Activated CD4-positive, alpha-beta T cell treated with anti-CD3 and anti-CD28 coated beads, Interleukin-2, amount 50 U/mL, for 16 hours (primary cell): ENCODE measurements at places on chromosomes 11 and 22.
A peak's percentile ranks its signal among the peaks of the same experiment; 100 is the strongest.

DNA sequence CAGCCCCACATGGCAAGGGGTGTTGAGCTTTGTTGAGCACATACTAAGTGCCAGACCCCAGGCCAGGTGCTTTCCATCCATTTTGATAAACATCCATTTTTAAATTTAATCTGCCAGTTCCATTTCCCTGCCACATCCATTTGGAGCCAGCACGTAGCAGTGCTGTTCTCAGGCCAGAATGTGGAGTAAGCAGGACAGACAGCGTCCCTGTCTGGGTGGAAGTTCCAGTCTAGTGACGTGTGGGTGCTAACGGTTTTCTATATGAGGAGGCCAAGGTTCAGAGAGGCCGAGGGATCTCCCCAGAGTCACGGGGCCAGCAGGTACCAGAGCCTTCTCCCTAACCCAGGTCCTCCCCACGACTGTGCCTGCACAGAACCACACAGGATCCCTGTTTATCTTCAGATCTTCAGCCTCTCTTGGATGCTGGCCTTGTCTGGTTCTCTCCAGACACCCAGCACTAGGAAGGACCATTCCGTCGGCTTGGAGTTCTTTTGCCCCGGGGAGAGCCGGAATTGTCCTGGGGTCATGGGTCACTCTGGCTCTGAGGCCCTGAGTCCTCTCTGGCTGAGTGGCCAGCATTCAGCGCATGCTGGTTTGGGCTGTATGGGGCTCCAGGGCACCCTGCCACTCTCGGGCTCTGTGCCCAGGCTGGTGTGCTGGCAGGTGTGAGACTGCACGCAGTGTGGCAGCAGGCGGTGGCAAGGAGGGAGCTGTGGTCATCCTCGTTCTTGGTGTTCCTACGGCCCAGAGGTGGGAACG, 63.6 kb upstream of the PPARA start:
- no peak for DNase-seq

DNA sequence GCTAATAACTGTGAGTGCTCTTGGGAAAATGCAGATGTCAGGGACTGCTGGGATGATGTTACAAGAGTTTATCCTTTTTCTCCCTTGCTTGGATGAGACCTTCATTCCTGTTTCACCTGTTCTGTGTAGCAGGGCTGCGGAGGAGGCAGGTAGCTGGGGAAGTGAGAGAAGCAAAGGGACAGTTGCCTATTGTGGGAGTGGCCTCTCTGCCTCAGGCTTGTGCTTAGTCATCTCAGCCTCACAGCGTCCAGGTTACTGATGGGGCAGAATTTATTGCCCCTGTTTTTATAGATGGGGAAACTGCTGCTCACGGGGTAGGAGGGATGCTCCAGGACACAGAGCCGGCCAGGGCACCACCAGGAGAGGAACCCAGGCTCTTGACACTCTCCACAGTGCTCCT, 1.7 kb downstream of the STX3 start:
- no peak for DNase-seq

- no peak for DNase-seq
Measured at GRCh38 chr22:37256075-37256726, 12.1 kb upstream of the RAC2 start.

DNA sequence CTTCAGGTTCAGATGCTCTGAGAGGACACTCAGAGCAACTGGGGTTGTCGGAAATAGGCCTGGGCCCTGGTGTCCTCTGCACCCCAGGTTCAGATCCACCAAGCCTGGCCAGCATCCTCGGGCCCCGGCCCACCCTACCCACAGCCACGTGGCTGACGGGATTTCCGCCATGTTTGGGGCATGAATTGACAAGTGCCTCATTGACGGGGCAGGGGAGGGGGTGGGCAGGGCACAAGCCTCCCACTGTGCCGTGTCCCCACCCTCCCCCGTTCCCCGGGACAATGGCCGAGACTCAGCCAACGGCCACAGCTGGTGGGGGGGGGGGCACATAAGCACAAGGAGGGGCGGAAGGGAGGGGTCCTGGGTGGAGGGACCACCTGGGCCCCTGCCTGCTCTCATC, 8.5 kb downstream of the MYRF start:
- no peak for DNase-seq

DNA sequence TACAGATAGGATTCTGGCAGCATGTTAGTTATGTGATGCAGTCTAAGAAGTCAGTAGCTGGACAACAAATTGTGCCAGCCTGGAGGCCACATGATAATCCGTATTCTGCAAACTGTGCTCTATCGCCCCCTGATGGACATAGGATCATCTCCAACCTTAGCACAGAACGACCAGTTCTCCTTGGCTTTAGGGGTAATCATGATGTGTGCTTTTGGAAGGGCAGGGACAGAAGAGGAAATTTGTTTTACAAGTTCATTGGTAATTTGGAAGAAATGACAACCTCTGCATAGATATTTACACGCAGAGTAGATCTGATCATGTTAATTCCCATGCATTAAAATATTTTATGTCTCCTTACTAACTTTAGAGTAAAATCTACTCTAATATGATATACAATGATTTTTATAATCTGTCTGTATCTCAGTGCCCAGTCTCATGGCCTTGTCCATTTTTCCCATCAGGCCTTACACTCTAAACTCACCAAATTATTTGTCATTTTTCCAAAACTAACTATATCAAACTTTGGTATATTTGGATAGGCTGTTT, 12.1 kb downstream of the OR10D3 start:
- DNase-seq, result peak; percentile 64

GRCh38 chr22:17443405-17444203, 74.3 kb downstream of the CECR2 start:
- no peak for DNase-seq

DNA sequence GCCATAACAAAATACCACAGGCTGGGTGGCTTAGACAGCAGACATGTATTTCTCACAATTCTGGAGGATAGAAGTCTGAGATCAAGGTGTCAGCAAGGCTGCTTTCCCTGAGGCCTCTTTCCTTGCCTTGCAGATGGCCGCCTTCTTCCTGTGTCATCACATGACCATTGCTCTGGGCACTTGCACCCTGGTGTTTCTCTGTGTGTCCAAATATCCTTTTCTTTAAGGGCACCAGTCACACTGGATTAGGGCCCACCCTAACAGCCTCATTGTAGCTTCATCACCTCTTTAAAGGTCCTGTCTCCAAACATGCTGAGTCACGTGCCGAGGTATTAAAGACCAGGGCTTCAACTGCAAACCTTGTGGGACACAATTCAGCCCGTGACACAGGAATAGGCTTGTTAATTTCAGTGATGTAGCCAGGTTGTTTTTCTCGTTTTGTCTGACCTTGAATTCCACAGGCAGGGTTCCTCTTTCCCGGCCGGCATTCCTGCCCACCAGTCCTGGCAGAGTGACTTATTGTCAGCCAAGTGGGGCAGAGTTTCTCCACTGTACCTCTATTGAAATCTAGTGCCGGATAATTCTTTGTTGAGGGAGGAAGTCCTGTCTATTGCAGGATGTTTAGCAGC, 100.1 kb downstream of the KCNQ1OT1 start:
- DNase-seq, result no peak

GRCh38 chr11:64059339-64060140, 23.8 kb downstream of the FLRT1 start:
- DNase-seq, result no peak

DNA sequence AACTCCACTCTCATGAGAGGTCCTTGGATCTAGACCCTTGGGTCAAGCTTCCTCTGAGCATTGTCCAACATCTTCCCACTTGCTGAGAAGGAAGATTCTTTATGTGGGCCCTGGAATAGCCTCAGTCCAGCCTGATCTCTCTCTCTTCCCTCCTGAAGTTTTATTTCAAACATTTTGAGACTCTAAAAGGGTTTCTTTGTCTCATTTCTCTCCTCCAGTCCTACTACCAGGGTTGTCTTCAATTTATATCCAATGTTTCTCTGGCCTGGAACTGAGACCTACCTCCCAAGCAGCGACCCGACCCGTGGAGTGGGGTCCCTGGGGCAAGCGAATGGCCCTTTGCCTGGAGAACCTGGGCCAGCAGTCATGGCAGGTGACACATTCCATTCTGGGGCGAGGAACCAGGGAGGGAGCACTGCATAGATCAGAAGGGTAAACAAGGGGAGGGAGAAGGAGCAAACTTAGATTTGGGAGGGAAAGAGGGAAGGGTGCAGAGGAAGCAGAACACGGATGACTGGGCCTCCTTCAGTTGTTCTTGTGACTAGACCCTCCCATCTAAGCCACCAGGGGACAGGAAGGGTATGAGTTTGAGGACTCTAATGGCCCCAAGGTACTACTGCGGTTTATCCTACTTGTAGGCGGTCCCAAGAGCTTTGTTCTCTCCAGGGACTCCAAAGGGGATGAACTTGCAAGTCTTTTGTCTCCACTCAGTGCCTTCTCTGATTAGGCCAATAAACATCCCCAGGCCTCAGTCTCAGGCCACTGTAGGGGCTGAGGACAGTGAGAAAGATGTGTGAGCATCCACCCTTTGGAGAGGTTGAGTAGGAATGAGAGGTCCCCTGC, 14.2 kb upstream of the PRAME start:
- DNase-seq, result no peak

- DNase-seq, result no peak
Measured at GRCh38 chr11:59273373-59273841, 60.7 kb upstream of the MPEG1 start.

- no peak for DNase-seq
Measured at GRCh38 chr11:5605849-5606248, 9.4 kb downstream of the TRIM6 start.

DNA sequence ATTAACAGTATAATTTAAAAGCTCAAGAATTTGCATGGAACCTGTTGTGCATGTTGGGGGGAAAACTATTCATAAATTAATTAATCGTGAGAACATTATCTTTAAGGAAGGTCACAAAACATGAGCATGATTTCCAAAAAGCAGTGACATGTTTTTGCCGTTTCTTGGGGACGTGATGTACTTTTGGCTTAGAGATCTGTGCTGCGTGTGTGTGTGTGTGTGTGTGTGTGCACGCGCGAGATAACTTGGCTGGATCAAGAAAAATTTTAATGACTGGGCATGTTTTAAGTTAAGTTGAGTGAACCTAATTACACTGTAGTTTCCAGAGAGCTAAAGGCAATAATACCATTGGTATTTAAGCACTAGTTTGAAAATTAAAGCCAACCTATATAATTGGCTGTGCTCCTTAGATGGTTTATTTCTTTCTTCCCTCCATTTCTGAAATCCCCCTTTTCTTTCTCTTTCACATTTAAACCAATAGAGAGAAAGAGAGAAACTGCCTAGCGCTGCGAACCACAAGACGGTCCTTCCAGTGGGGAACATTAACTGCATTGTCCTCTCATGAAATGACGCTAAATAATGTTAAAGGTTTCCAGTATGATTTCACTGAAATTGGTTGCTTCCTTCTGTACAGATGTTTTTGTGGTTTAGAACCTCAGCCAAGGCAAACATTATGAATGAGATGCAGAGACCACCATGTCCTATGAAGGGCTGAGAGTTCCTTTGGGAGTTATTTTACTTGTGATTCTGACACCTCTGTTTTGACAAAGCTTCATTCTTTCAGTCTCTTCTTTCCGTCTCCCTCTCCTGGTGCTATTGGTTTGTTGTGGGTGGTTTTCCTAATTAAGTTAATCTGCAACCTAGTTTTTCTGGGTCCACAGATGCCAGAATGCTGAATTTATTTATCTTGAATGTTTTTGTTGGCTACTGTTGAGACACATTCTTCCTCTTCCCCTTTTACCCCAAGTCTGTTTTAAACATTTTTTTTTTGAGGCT, 51.7 kb downstream of the ZBTB16 start:
- DNase-seq, result no peak

- no peak for DNase-seq
Measured at GRCh38 chr11:124842305-124842704, 22.9 kb upstream of the ROBO3 start.

- DNase-seq, result peak; percentile 53
Measured at GRCh38 chr22:37082251-37082873, 27.2 kb downstream of the TMPRSS6 start.

DNA sequence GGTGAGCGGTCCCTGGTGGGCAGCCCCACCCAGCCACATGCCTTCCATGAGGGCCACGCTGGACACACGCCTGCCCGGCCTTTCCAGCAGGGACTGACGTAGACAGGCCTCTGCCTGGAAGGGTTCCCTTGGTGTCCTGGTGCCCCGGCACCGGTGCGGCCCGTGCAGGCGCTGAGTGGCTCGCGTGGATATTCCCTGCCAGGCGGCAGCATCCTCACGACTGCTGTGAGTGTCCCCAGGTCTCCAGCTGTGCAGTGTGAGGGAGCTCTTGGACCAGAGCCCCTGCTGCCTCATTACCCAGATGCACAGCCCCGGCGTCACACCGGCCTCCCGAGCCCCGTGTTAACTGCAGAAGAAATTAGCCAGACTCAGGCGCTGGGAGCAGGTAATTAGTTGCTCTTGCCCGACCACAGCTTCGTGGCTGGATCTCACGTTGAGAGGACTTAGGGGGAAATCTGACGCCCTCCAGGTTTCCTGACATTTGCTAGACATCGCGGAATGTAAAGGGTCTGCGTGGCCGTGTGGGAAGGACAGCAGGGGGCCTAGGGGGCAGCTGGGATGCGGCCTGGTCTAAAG, 1196.3 kb downstream of the BRD1 start:
- no peak for DNase-seq

GRCh38 chr11:72812967-72813739, 1.1 kb upstream of the ATG16L2 start:
- peak; percentile 85 for DNase-seq

- no peak for DNase-seq
Measured at GRCh38 chr11:122153746-122154145, 37.7 kb upstream of the BLID start.

DNA sequence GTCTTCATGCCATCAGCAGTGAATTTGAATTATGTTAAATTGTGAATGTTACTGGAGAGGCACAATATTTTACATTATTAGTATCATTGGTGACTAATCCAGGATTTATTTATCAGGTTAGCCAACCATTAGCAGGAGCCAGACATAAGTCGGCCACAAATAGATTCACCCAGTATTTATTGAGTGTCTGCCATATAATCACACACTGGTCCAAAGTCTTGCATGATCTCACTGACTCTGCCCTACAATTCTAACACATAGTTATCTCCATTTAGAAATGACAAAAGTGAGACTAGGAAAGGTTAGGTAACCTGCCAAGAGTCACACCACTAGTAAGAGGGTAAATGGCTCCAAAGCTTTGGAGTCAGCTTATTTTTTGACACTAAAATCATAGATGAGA, 179.6 kb downstream of the BLID start:
- no peak for DNase-seq

DNA sequence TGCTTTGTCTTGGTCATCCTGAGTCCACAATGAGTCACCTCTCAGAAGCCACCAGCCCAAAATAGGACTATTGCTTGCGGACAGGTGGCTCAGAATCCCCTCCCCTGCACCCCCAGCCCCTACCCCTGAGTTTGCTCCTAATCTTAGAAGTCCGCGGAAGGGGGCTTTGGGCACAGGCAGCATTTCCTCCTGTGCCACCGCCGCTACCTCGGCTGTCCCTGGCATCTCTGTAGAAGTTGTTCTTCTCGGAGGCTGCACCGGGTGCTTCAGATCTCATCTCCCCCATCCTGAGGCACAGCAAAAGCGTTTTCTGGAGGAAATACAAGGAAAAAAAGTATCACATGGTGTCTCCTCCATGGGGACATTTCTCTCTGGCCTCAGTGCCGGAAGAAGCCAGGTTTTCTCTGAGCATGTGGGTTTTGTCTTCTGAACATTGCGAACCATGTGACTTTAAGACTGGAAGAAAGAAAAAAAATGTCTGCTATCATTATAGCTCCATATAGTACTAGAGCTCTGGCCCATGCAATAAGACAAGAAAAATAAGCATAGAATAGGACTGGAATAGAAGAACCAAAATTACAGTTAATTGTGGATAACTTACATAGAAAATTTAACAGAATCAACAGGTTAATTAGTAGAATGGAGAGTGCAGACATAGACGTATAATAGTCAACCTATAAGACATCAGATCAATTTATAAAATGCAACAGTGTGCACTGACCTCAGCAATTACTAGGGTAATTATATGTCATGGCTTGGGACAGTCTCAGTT, 63.2 kb downstream of the SHISAL1 start:
- no peak for DNase-seq
